ENCODE measurements at places on chromosomes 2 and 18. TPM values are rescaled to one million over a fixed set of nuclear protein-coding genes. Genes with fewer than 3 reads are reported as not detected.

GRCh38 chr18:10320791-10321190, 133.6 kb upstream of the APCDD1 start:
- DNase-seq = no peak

GRCh38 chr2:205857520-205858237, 175.4 kb downstream of the NRP2 start:
- DNase-seq = no peak

DNA sequence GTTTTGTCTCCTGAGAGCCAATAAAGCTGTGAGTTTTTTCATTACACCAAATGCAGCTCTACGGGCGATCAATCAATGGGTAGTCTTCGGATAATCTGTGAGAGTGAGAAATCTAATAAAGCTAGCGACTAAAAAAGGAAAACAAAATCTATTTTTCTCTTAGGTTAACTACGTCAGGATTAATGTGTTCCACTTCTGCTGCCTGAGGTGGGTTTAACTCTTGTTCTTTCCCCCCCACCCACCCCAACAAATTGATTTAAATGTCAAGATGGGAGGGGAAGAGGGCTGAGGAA, 63.0 kb upstream of the PSMD14 start:
- no peak for DNase-seq

DNA sequence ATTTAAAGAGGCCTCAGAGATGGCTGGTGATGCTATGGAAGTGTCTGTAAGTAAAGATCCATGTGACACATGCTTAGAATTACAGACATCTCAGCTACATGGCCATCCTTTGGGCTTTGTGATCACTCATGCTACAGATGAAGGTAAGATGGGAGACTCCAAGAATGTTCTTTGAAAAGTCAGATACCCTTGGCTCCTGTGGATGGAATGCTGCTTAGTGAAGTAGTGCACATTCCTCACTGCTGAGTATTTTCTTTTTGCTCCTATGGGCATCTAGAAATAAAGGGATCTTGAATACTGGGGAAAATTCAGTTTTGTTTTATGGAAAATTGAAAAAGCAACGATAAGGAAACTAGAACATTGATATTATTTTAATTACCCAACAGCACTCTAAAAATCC, 55.2 kb upstream of the REV1 start:
- no peak for DNase-seq

DNA sequence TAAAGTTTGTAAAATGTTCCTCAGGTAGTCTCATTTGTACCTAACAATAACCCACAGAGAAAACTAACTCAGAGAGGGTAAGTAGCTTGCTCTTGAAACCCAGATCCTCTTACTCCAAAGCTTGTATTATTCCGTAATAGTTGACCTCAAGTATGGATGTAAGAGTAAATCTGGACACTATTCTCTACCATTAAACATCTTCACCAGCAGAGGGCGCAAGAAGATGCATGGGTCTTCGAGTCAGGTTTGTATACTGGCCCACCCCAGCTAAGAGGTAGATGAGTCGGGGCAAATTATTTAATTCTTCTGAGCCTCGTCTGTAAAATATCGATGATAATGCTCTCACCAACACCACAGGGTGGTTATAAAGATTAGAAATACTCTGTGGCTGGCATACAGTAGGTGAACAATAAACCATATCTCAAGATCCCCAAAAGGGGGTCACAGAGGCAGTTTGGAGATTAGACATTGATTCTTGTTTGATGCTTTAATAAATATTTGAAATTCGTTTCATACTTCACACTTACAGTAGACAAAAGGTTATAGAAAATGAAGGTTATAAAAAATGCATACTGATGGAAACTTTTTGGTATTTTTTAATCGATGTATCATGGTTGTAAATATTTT, 3.5 kb upstream of the CABLES1 start:
- peak; percentile 55 for DNase-seq

GRCh38 chr2:54604871-54605270, 118.6 kb upstream of the EML6 start:
- DNase-seq = no peak

DNA sequence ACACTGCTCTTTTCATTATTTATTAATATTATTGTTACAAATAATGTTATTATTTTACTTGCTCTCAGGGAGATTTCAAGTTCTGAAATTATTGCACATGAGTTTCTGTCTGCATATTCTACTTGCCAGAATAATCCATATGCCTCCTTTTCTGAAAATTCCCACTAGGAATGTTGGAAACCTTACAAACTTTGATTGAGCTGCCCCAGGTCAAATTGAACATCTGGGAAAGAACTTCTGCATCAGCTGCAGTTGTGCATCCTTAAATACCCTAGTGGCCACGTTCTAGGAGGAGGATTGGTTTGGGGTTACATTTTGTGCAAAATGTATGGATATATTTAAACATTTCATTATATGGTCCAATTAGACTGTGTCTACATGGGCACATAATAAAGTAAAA, 1302.7 kb upstream of the PIK3C3 start:
- DNase-seq = no peak

GRCh38 chr2:11187731-11188130, 32.5 kb downstream of the SLC66A3 start:
- no peak for DNase-seq

DNA sequence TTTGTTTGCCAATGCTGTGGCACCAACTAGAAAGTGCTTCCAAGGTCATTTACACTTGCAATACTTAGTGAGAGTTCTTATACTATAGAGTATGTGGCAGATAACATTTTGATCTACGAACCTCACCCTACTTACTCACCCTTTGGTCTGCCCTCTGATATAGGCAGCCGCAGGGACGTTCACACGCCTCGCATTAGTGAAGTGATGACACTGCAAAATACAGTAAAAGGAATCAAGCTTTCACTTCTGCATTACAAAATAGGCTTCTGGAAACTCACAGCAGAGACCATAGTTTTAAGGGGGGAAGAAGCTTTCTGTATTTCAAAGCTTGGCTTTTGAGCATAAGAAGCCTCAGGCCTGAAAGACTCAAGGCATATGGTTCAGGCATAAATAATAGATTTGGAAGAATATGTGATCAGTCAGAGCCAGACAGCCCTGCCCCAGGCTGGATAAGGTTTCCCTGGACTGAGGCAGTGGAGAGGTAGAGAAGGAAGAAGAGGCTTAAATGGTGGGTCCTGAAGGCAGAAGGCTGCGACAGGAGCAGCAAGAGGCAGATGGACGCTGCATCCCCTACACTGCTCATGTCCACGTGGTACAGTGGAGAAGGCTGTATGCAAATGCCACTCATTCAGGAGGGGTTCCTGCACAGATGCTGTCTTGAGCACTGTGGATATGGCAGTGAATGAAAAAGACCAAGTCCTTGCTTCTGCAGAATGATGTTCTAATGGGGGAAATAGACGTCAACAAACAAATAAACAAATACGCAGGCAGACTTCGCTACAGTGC, 63.1 kb downstream of the FECH start:
- no peak for DNase-seq

DNA sequence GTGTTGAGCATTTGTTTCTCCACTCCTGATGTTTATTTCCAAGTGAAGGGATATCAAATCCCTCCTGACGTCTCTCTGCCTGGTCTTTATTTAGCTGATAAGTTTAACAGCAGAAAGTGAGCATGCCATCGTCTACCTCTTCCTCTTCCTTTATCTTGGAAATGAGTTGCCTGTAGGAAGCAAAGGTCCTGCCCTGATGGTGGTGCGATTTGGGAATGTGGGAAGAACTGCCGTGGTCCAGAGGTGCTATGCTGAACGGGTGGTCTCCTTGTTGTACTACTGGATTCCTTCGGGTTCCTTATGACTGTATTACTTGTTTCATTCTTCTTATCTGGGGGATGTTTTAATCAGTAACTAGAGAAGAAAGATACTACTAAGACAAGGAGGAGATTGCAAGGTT, 217.5 kb downstream of the PMAIP1 start:
- no peak for DNase-seq

- no peak for DNase-seq
These were observed 568.3 kb downstream of the LRRTM4 start for GRCh38 chr2:76953733-76954347.

- no peak for DNase-seq
These were observed 140.4 kb upstream of the MMADHC start for GRCh38 chr2:149727927-149728326.

Gene CCDC102B
- total RNA-seq = 2.4 TPM

Gene MEIS1
- total RNA-seq = not detected

Gene REEP1
- 0.15 TPM for total RNA-seq

Gene GCG
- not detected for total RNA-seq

All from activated CD4-positive, alpha-beta memory T cell treated with anti-CD3 and anti-CD28 coated beads for 36 hours (primary cell).